ENCODE measurements at places on chromosomes 1 and 21.

GRCh38 chr1:38783640-38784229 is 75.8 kb downstream of the RRAGC start:
- DNase-seq = no peak

DNA sequence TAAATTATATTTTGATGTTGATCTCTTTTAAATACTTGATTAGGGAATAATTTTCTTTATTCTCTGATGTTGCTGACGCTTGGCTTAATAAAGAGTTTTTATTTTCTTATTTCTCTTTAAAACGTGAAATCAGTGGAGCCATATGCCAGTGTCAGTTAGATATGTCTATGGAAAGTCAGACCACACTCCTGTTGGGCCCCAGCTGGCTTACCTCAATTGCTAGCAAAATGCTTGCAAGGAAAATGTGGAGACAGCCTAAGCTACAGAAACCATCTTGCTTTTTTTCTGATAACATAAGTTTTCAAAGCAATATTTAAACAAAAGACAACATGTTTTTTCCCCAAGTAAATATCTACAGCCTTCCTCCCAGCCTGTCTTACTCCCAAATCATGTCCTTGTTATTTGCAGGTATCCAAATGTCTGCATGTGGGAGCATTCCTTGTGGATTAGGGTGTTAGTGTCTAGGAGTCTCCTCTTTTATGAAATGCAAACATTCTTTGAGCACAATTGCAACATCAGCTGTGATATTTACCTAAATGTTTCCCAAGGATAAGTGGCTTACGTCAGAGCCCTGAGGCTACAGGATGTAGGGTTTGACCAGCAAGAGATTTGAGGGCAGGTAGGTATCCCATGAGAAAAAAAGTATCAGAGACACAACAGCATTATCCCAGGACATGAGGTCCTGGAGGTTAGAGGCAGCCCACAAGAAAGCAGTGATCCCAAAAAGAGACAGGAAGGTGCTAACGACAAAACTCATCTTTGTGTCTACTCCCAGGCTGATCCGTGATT is 117.2 kb upstream of the KCNJ15 start:
- peak; percentile 17 for DNase-seq

- DNase-seq = no peak
These were observed at the start of gene CLDN14 for GRCh38 chr21:36479415-36480402. Gene CLDN14, minus strand, starts transcription at chr21:36480122. Its CDS starts 18,427 bp downstream, at chr21:36461695.

GRCh38 chr1:205668951-205669340 is 11.4 kb downstream of the SLC45A3 start:
- DNase-seq = no peak

GRCh38 chr1:107535091-107535490 is 394.3 kb downstream of the NTNG1 start:
- no peak for DNase-seq

DNA sequence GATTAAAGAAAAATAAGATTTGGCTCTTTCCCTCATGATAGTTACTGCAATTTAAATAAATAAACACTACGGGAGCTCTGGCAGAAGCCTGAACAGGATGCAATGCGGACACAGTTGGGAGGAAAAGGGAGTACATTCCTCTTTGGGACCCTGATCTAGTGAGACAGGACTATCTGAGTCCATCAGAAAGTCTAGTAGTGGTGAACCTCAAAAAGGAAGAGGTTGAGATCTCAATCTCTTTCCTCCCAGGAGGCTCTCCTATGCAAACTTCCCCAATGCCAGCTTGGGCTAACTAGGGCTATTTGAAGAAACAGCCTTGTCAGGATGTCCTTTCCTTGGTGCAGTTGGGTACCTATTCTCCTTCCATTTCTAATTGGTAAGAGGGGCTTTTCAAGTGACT is 4.9 kb upstream of the ABCD3 start:
- DNase-seq = no peak

GRCh38 chr1:84836145-84836544 is 56.9 kb downstream of the LPAR3 start:
- DNase-seq = no peak

DNA sequence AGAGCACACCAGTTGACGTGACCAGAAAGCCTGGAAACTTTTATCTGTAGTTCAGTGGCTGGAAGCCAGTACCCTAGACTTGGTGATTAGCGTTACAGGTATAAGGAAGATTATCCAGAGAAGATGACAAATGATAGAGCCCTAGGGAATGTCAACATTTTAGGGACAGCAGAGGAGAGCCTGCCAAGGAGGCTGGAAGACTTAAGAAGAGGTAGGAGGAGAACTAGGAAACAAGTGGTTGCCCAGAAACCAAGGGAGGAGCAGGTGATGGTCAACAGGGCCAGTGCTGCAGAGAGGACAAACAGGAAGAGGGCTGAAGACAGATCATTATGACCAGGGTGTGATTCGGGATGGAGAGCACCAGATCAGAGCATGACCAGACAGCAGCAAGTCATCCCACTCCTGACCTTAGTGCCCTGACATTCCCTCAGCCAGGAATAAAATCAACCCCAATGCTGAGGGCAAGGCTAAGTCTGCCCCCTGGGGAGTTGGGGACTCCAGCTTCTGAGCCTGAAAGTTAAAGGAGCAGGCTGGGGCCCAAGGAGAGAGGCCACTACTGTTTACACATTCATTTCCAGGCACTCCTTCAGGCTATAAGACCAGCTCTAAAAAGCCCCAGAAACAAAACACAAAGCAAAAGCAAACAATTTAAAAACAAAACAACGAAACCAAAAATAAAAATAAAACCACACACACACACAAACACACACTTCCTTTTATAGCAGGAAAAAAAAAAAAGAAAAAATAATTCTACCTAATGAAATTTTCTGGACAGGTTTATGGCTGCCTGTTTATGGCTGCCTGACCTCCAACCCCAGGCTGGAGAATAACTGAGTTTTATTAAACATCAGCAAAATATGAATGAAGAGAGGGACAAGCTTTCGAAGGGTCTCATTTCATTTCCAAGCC is 48.6 kb upstream of the LRRC52 start:
- no peak for DNase-seq

GRCh38 chr1:185238447-185238846 is 78.6 kb downstream of the IVNS1ABP start:
- DNase-seq = no peak

DNA sequence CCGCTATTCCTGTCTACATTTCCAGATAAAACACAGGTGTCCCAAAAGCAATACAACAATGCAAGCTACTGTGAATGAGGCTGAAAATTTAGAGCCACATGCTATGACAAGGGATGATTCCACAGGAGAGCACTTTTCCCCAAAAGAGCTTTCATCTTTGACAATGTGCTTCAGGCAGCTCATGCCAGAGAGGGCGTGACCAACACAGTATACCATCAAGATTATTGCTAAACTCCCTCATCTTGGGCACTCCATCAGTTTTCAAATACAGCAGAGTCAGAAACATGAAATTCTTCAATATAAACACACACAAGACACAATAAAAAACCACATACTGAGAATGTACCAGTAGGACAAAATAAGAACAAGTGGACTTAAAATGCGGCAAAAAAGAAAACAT is 6.7 kb downstream of the GON4L start:
- DNase-seq = no peak

- no peak for DNase-seq
These were observed 176.8 kb downstream of the FAF1 start for GRCh38 chr1:50783286-50783685.

GRCh38 chr1:178682429-178682828 is 42.6 kb upstream of the RALGPS2 start:
- no peak for DNase-seq

DNA sequence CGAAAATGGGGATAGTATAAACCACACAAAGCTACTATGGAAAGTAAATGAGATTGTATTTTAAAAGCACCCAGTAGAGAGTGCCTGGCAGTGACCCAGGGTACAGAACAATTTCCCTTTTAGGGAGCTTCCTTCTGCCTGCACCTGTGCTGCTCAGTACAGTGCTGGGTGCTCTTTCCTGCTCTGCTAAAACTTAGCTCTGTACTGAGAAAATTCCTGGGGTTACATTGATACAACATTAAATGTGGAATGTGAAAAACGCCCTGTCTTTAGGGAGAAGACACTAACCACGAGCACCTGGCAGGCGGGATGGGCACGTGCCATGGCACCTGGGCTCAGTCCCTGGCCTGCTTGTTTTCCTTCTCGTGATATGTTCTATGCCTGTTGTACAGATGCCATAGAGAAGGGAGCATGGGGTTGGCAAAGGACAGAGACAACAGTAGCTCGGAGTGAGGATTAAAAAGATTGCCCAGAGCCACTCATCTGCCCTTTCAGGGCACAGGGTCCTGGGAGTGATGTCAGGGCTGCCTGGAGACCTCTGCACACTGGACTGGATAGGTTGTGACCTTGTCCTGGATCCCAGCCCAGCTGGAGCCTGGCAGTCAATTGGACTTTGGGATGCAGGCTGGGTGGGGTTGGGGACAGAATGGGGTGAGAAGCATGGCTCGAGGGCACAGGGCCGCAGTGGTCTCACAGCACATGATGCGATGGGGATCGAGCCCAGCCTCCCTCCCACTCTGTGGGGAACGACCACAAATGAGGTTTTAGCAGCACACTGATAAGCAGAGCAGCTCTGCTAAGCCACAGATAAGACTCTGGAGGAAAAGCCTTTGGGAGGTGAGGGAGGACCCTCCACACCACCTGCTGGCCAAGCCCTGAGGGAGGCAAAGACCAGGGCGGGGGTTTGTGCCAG is 4.2 kb downstream of the SPATA46 start:
- DNase-seq = no peak

DNA sequence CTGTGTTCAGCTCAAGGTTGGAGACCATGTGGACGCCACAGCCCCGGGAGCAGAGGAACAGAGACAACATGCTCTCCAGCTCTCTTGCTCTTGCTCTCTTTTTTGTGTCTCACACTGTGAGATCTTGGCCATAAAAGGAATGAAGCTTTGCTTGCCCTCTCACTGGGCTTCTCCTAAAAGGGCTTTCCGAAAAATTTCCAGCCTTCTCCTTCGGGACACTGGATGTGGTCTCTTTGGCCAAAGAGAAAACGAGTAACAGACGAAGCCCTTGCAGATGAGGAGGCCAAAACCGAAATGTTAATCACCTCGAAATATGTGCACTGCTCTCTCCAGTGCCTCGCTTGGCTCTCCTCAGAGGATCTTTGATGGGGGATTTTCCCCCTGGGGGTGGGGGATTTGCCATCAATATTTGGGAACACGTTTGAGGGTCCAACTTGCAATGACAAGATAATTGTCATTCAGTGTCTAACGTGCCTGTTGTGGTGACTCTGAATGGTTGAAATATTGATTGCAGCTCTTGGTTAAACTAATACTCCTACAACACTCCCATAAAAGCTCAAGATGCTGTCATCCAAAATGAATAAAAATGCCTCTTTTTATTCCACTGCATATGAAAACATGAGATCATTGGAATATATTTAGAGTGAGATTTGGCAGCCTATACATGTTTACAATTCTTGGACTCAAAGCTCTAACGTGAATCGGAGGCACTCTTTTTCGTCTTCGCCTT is 68.6 kb upstream of the ANGPTL1 start:
- no peak for DNase-seq

DNA sequence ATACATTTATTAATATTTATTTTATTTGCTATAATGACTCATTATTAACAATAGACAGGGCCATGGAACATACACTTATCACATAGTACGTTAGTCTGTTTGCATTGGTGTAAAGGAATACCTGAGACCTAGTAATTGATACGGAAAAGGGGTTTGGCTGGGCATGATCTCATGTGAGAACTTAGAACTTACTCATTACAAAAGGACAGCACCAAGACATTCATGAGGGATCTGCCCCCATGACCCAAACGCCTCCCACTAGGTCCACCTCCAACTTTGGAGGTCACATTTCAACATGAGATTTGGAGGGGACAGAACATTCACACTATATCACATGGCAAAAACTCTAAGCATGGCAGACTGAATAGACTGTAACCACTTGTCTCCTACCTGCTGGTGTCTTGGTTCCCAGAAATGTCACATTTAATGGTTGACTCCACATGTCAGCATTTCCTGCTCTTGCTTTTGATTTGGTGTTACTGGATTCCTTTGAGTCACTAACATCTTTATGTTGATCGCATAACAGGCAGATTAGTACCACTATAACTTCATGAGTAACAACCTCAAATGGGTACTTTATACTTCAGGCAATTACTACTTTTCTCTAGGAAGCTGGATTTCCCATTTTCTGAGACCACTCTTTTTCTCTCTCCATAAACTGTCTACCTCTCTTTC is 3.5 kb upstream of the C1orf116 start:
- no peak for DNase-seq

- DNase-seq = no peak
These were observed 122.3 kb downstream of the PGBD5 start for GRCh38 chr1:230303822-230304221.

GRCh38 chr1:93692451-93692861 is 10.8 kb upstream of the BCAR3 start:
- no peak for DNase-seq

DNA sequence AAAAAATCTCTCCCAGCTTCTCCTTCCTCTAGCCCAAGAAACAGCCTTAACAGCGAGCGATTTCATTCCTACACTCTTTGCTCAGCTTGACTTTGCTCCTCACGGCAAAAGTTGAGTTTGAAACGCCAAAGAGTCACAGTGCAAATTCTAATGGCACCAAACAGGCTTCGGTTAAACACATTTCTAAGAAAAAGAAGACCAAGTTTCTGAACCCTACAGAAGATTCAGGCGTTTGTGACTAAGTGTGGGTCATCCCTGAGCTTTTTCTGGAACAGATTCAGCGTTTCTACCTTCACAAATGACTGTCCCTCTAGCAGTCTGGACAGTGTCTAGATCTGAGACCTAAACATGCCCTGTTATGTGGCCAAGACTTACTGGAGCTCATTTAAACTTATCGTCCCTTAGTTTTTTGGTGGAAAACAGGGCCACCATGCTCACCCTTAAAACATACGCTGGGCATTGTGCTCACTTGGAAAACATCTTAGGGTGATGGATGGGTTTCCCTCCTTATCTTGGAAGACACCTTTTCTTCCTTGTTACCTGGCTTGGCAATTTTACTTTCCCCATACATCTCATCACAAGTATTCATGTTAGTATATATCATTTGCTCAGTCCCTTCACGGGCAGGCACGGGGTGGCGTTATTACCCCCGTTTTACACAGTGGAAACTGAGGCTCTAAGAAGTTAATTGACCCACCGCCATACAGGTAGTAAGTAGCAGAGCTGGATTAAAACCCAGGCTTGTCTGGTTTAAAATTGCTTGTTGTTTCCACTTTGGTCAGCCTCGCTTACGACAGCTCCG is 1.0 kb downstream of the C1orf198 start:
- peak; percentile 33 for DNase-seq

- DNase-seq = no peak
These were observed 9.8 kb downstream of the RAP1A start for GRCh38 chr1:111629190-111629954.

DNA sequence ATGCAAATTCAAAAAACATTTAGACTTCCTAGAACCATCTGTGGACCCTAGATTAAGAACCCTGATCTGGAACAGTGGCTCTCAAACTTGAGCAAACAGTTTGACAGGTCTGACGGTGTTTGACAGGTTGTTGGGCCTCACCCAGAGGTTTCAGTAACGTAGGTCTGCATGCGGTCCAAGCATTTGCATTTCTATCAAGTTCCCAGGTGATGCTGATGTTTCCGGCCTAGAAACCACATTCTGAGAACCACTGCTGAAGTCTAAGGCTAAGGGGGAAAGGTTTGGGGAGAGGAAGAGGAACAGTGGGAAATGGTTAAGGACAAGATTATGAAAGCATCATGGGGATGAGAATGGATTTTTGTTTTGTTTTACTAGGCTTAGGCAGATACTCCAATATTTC is 48.6 kb downstream of the MDM4 start:
- no peak for DNase-seq
